ENCODE measurements at places on chromosomes 2 and 18.

DNA sequence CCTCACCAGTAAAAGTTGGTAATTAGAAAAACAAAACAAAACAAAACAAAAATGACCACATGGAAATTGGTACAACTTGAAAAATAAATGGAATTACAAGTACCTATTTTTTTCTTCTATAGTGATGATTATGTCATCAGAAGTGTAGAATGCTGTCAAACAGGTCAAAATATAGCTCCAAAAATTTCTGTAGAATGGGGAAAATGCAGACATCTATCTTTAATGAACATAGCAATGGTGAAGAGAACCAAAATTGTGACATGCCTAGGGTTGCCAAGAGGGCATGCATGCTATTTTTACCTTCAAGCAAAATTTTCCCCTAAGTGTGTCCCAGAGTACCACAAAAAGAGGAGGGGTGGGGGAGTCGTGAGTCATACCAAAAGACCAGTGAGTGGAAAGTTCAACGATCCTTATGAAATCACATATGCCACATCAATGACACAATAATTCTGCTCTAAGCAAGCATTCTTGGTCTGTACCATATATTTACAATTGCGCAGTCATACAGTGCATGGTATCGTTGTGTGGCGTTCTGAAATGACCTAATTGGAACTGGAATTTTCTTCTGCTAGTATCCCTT lies 1436.4 kb downstream of the SUCLG1 start:
- DNase-seq, result no peak

- peak; percentile 96 for DNase-seq
Observed at GRCh38 chr2:231680992-231681852, 27.1 kb upstream of the PTMA start.

GRCh38 chr18:78986018-78986481 lies 6.4 kb downstream of the SALL3 start:
- no peak for DNase-seq

DNA sequence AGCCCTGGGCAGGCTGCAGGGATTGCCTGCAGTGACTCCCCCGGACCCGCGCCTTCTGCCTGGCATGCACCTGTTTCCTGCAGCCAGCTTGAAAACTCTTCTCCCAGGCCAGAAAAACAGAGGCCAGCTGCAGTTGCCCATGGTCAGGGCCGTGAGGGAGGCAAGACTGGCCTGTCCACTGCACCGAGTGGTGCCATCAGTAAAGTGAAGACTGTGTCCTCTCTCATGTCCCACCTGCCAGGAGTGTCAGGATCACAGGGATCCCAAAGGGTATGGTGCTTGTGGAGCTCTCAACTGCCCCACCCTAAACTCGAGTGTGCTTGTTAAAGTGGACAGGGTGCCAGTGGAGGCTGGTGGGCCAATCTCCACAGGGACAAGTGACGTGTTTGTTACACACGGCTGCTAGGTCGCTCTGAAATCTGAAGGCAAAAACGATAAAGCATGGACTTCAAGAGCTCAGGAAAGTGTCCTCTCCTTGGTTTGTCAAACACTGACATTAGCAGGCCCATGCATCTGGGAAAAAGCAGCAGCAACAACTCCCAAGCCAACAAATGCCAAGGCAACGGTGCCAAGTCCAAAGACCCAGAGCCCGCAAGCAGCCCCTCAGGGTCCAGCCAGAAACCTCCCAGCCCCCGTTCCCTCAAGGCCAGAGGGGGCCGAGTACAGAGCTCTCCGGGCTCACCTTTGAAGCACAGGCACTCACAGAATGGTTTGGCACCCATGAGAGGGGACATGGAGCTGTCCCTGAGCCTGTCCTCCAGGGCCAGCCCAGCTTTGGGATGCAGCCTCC lies 213.2 kb downstream of the HDAC4 start:
- no peak for DNase-seq

GRCh38 chr2:223943561-223944008 lies 1.6 kb downstream of the WDFY1 start:
- peak; percentile 43 for DNase-seq
